Airway epithelial cell (primary cell): ENCODE measurements at places on chromosomes 6 and 20. TPM values are rescaled to one million over a fixed set of nuclear protein-coding genes. Genes with fewer than 3 reads are reported as not detected.

The TNFAIP3 gene
- 7.4 and 10.4 TPM in 2 replicates for total RNA-seq

The RBCK1 gene
- 93.9 and 108 TPM in 2 replicates for total RNA-seq

The PTK6 gene
- 0.70 and 1.2 TPM in 2 replicates for total RNA-seq

The PLG gene
- total RNA-seq = not detected in 2 replicates

The TMEM217 gene
- 0.46 and 1.2 TPM in 2 replicates for total RNA-seq

The EDN3 gene
- not detected in 2 replicates for total RNA-seq

The SLCO4A1 gene
- total RNA-seq = 4.0 and 5.1 TPM in 2 replicates

The PXT1 gene
- not detected in 2 replicates for total RNA-seq

The CGA gene
- not detected in 2 replicates for total RNA-seq

The TMEM244 gene
- total RNA-seq = not detected in 2 replicates
